ENCODE measurements at places on chromosomes 3 and 15.

- H3K27ac ChIP-seq = no peak overlapping the region
- no peak for DNase-seq
- peak overlapping the region; percentile 71 for H3K4me3 ChIP-seq
- peaks cover 84% of the 10 kb centered on the region for H3K27me3 ChIP-seq
- H3K4me1 ChIP-seq = peaks cover 24% of the 10 kb centered on the region
Measured at GRCh38 chr15:60005352-60006202, 1.5 kb downstream of the FOXB1 start.

DNA sequence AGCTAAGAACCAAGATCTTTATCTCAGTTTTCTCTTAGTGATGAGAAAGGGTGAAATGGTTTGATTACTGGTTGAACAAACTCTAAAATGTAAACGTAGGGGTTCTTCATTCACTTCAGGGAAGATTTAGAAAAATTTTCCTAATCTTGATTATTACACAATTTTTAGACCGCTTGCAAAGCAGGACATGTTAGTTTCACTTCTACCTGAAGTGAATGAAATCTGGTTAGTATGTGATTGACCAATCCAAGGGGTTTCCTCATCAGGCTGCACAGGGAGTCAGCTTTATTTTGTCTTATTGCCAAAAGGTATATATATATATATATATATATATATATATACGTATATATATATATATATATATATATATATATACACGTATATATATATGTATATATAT is 740.4 kb downstream of the TUSC7 start:
- H3K4me1 ChIP-seq = no peaks in the 10 kb centered on the region
- no peaks in the 10 kb centered on the region for H3K27me3 ChIP-seq
- H3K36me3 ChIP-seq = no peaks in the 10 kb centered on the region
- no peak overlapping the region for H3K27ac ChIP-seq
- DNase-seq = no peak

- DNase-seq = no peak
- no peak overlapping the region for H3K4me3 ChIP-seq
- H3K4me1 ChIP-seq = no peaks in the 10 kb centered on the region
- no peaks in the 10 kb centered on the region for H3K36me3 ChIP-seq
- no peak overlapping the region for H3K27ac ChIP-seq
- no peaks in the 10 kb centered on the region for H3K27me3 ChIP-seq
Measured at GRCh38 chr15:29066310-29066709, 180.5 kb downstream of the APBA2 start.

- H3K27me3 ChIP-seq = no peaks in the 10 kb centered on the region
- H3K36me3 ChIP-seq = no peaks in the 10 kb centered on the region
- DNase-seq = no peak
Measured at GRCh38 chr3:149005416-149005815, 14.1 kb downstream of the GYG1 start.

DNA sequence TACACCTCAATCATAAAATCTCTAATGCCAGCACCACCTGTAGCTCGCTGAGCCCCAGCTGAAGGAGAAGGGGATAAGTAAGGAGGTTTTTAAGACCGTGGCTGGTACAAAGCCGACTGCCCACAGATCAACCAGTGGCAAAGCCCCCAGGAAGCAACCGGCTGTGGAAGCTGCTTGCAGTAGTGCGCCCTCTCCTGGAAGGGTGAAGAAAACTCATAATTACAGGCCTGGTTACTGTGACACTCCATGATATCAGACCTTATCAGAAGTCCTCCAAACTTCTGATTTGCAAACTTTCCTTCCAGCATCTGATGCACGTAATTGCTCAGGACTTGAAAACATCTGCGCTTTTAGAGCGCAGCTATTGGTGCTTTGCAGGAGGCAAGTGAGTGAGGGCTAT is 63.1 kb upstream of the MCTP2 start:
- H3K27ac ChIP-seq = no peak overlapping the region
- H3K27me3 ChIP-seq = no peaks in the 10 kb centered on the region
- no peaks in the 10 kb centered on the region for H3K36me3 ChIP-seq
- H3K4me1 ChIP-seq = no peaks in the 10 kb centered on the region

DNA sequence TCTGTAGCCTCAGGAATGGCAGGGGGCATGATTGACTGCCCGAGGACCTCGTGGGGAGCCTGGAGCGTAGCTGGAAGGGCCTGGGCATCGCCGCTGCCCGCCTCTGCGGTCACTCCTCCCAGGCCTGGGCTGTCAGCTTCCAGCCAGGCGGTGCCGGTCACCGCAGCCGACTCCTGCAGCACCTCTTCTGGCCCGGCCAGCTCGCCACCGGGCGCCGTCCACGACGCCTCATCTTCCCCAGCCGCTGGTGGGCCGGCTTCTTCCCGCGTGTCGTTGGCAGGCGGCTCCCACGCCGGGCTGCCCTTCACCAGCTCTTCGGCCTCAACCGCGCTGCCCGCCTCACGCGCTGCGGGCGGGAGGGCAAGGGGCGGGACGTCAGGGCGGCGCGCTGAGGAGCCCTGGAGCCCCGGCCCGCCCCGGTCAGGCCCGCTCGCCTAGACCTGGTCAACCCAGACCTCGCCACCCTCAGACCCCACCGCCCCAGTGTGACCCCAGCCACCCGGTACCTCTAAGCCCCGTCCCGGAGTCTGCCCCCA is 1.0 kb downstream of the CSPG5 start:
- H3K4me3 ChIP-seq = peak overlapping the region; percentile 57
- no peak for DNase-seq
- no peaks in the 10 kb centered on the region for H3K27me3 ChIP-seq
- H3K4me1 ChIP-seq = peaks cover 22% of the 10 kb centered on the region

DNA sequence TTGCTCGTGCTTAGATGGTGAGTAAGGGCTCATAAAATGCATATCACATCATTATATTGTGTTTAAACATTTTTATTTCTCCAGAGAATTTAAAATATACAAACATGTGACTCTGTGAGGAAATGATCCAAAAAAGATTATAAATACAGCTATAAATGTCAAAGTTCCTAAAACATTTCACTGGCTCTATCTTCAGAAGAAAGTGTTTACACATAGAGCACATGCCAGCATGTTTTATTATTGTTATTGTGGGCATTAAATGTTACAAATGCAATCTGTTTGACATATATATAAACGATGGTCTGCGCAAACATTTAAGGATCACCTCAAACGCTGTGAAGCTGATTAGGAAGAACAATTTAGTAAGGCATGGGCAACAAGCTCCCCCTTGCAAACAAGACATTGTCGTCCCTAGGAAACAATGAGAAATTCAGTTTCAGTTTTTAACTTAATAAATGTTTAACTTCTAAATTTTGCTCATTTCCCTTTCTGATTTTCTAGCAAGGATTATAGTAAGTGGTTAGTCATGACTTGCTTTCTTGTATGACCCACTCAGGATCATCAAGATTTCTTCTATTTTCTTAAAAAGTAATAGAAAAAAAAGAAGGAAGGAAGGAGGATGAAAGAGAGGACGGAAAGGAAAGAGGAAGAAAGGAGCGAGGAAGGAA is 207.5 kb downstream of the SATB1 start:
- DNase-seq = no peak
- H3K36me3 ChIP-seq = no peaks in the 10 kb centered on the region
- H3K27ac ChIP-seq = no peak overlapping the region
- no peak overlapping the region for H3K4me3 ChIP-seq
- H3K4me1 ChIP-seq = no peaks in the 10 kb centered on the region

DNA sequence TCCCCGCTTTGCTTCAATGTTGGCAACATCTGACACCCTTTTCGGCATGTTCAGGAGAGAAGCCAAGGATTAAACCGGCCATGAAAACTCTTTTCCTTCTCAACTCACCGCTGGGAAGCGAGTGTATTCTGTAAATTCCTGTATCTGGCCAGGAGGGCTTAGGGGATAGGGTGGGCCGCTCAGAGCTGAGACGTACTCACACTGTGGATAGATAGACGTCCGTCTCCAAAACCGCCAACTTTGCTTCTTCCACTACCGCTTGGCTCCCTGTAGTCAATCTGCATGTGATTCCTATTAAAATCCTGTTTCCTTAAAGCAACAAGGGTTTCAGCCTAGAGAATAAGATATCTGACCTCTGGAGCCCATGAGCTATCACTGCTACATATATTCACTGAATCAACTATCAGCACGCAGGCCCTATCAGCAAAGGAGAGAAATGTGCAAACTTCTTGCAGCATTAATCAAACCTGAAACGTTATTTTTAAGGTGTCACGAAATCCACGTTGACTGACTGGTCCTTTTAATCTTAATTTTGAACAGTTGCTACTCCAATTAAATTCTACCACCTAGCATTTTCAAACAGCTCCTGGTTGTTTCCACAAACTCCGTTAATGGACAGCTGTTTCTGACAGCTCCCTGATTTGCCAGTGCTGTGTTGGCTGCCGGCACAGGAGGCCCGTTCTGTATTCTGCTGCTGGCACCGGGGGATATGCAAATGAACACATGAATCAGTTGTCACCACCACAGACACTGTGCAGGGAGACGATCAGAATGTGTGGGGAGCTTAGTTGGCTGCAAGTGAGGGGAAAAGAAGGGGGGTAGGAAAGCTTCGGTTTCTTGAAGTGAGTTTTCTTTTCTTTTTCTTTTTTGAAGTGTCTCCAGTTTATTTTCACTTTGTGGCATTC is 438.9 kb upstream of the ARRDC4 start:
- no peak overlapping the region for H3K27ac ChIP-seq
- no peak for DNase-seq
- H3K4me1 ChIP-seq = no peaks in the 10 kb centered on the region
- H3K4me3 ChIP-seq = no peak overlapping the region

GRCh38 chr3:117355566-117355965 is 646.0 kb downstream of the TUSC7 start:
- H3K27me3 ChIP-seq = no peaks in the 10 kb centered on the region
- H3K4me1 ChIP-seq = no peaks in the 10 kb centered on the region
- no peak for DNase-seq
